ENCODE measurements at places on chromosomes 7 and 10. TPM values are rescaled to one million over a fixed set of nuclear protein-coding genes. Genes with fewer than 3 reads are reported as not detected.

- DNase-seq: no peak
These were observed 1.1 kb upstream of the HSPA12A start for GRCh38 chr10:116743266-116744064.

- DNase-seq: no peak
These were observed 696.8 kb upstream of the MBL2 start for GRCh38 chr10:53469383-53469782.

DNA sequence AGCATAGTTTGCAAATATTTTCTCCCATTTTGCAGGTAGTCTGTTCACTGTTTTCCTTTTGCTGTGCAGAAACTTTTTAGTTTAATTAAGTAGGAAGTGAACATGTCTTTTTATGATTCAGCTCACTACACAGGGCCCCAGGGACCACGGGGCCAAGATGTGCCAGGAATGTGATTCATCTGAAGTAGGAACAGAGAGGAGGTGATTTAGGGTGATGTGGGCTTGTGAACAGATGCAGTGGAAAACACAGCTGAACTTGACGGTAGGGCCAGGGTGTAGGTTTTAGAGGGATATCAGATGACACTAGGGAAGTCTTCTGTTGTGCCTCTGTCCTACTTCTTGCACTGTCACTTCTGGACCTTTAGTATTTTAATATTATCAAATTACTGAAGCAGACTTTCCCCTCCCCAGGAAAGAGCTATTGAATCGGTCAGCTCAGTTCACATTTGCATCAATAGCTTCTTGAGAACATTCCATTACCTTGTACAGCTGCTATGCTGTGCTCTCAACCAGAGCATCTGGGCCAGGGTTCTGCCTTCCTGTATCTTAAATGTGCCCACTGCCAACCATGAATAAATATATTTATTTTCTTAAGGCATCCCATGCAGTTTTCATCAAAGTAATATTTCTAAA is 96.9 kb downstream of the OSBPL3 start:
- peak; percentile 33 for DNase-seq

- no peak for DNase-seq
These were observed 167.7 kb upstream of the CCDC6 start for GRCh38 chr10:60073781-60074656.

The SHH gene
- 0.33 TPM for total RNA-seq

Measured in body of pancreas (tissue), 4 donors.